CD8-positive, alpha-beta T cell (primary cell): ENCODE measurements at places on chromosomes 1 and 21. TPM values are rescaled to one million over a fixed set of nuclear protein-coding genes. Genes with fewer than 3 reads are reported as not detected.

NUF2 gene
- total RNA-seq, result 1.2 TPM

MRPS15 gene
- 45.4 TPM for total RNA-seq

DCST2 gene
- 0.61 TPM for total RNA-seq

ACTL8 gene
- not detected for total RNA-seq

UBE2U gene
- not detected for total RNA-seq

ATP6V1G3 gene
- not detected for total RNA-seq

SF3B4 gene
- 52.0 TPM for total RNA-seq

IGSF9 gene
- not detected for total RNA-seq
